ENCODE measurements at places on chromosomes 1 and 21.

DNA sequence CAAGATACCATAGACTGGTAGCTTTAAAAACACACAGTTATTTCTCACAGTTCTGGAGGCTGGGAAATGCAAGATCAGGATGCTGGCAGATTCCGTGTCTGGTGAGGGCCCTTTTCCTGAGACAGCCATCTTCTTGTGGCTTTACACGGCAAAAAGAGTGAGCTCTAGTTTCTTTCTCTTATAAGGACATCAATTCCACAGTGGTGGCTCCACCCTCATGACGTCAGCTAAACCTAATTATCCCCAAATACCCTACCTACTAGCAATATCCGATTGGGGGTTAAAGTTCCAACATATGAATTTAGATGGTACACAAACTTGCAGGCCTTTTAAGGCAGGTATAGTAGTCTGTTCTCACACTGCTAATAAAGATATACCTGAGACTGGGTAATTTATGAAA, 77.7 kb downstream of the PRRX1 start:
- DNase-seq = no peak

DNA sequence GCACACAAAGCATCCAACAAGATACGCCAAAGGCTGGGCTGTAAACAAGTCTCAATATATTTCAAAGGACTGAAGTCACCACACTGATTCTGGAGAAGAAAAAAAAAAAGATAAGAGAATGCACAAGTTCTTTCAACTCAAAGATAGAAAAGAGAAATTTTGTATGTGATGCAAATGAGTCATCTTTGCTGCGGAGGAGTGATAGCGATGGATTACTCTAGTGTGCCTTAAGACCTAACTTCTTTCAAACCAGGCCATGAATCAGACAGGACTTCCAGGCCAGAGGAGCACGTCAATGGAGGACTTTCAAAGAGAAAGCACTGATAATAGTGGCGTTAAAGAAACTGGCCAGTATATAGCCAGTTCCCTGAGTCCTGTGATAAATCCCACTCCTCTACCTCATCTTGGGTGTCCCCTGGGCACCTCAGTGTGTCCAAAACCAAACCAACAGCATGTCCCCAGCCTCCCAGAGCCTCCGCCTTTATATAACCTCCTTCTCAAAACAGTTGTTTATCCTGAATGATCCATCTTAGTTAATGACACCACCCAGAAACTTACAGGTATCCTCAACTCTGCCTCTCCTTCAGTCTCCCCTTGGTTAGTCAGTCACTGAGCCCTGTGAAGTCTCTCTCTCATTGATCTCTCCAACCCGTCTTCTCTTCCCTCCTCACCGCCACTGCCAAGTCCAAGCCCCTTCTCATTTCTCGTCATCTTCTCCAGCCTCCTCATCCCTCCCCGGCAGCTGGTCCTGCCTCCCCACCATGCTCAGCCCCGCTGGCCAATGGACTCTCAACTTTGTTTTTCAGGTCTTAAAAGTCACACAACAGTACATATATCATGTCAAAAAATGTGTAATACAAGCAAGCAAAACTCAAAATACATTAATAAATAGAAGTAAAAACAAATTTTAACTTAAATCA, 47.2 kb upstream of the IFFO2 start:
- DNase-seq = no peak

- DNase-seq = no peak
Observed at GRCh38 chr1:11670747-11671146, 6.7 kb downstream of the FBXO6 start.

GRCh38 chr1:216627252-216627651, 96.0 kb downstream of the ESRRG start:
- DNase-seq = no peak

DNA sequence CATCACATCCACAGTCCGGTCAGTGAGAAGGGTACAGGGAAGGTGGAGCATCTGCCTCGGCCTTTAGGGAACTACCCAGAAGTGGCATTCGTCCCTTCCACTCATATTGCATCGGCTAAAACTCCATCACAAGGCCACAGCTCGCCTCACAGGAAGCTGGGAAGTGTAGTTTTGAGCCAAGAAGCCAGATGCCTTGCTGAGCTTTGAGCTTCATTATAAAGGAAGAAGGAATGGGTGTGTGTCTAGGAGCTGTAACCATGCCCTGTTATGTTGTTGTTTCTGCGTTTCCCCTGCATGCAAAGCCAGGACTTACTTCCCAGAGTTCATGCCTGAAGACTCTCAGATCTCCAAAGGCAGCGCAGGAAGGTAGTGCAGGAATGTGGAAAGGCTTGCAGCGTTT, 61.1 kb downstream of the OPTC start:
- DNase-seq = no peak

GRCh38 chr1:10663678-10664035, 132.8 kb downstream of the CASZ1 start:
- DNase-seq = no peak

DNA sequence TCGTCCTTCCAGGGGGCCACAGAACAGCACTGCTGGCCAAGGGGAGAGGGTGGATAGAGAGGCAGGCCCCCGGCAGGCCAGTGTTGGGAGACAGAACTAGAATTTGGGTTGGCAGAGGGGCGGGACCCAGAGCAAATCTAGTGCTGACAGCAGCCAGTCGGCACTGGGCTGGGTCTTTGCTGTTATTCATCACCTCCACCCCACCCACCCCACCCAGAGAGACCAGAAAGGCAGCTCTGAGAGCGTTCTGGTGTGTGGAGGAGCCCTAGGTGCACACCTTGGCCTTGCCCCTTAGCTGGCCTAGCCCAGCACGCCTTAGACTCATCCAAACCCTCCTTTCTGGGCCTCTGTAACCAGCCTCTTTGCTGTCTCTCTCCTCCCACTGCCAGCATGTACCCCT, 6.4 kb upstream of the PKP1 start:
- no peak for DNase-seq

- peak; percentile 34 for DNase-seq
Observed at GRCh38 chr1:24385160-24385940, 28.2 kb downstream of the STPG1 start.

DNA sequence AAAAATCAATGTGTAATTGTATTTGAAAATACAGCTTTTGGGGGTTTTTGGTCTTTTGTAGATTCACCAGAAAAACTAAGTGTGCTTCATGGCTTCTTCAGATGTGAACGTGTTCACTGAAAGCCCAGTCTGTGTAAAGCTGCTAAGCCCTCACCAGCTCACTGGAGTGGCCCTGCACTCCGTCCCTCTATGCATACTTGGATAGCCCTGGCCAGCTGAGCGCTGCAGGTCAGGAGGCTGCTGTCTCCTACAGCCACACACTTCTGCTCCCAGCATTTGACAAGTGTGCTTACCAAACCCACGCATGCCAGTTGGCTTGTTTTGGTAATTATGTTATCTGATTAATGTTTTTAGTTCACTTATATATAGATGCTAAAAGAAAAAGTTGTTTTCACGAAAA, 163.5 kb downstream of the TLR5 start:
- no peak for DNase-seq

GRCh38 chr1:38003261-38004250, 1.8 kb downstream of the FHL3 start:
- DNase-seq = no peak

DNA sequence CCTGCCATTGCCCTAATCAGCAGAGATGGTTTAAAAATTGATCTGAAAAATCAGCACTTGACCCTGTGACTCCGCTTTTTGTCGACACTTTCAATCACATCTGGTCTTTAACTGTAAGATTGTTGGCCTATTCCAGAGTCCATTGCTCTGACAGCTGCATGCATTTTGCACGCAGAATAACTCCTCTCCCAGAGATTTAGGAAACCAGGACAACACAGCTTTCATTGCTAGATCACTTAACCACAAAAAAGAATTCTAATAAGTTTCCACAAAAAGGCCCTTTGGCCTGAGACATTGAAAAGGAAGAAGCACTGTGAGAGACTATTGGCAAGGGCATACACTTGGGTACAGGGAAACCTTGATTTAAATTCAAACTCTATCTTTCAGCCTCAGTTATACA, 373.1 kb downstream of the TGFB2 start:
- no peak for DNase-seq

DNA sequence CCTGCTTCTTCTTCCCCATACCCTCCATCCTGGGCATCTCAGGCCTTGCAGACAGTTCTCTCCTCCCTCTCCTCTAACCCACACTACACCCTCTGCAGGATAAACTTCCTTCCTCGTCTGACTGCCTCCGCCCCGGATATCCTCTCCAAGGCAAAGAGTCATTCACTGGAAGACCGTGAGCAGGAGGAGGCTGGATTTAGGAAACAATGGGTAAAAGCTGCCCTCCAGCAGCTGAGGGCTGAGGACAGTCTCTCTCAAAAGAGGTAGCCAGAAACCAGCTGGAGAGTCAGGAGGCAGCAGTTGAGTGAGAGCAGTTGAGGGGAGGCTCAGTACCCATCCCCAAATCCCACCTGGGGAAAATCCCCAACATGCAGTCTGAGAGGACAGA, 1.4 kb downstream of the CSRP1 start:
- no peak for DNase-seq

GRCh38 chr1:96374076-96374762, 347.4 kb upstream of the PTBP2 start:
- no peak for DNase-seq

- no peak for DNase-seq
Observed at GRCh38 chr1:229247871-229248270, 23.0 kb upstream of the RAB4A start.

DNA sequence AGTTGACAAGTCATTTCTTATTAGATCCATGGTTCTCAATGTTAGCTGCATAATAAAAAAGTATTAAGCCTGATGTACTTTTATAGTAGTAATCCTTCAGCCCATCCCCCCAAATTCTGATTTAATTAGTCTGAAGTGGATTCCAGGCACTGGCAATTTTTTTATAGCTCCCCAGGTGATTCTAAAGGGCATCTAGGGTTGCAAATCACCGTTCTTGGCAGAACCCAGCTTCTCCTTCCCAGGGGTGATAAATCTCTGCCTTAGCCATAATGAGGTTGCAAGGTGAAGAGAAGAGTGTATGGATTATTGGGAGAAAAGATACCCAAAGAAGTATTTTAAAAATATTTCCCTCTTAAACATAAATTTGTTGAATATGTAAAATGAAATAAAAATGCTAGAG, 43.0 kb upstream of the RXRG start:
- DNase-seq = no peak

DNA sequence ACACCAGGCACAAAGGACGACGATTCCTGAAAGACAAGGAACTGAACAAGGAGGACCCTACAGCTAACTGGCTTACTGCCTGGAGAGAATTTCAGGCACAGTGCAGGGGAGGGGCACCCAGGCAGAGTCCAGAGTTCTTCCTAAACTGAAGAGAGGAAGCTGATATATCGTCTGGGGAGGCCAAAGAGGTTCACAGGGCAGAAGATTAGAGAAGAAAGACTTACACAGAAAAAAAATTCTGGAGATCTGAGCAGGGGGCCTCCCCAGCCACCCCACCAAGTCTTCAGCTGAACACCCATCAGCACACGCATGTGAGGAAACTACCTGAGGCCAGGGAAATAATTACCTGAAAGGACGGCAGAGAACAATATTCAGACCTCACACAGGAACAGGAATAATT, 24.6 kb downstream of the SORT1 start:
- DNase-seq = no peak

DNA sequence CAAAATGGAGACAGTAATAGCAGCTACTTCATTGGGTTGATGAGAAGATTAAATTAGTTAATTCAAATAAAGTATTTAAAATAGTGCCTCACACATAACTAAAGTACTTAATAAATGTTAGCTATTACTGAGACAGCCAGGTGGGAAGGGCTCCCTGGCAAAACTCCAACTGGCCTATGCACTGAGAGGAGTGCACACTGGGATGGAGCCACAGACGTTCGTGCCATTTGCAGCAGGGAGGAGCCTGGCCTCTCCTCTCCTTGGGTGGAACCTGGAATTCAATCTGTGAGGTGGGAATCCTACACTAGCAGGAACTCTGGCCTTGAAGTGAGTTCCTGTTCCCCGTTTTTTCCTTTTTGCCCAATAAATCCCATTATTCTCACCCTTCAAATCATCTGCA, 28.1 kb downstream of the SLC5A9 start:
- no peak for DNase-seq

DNA sequence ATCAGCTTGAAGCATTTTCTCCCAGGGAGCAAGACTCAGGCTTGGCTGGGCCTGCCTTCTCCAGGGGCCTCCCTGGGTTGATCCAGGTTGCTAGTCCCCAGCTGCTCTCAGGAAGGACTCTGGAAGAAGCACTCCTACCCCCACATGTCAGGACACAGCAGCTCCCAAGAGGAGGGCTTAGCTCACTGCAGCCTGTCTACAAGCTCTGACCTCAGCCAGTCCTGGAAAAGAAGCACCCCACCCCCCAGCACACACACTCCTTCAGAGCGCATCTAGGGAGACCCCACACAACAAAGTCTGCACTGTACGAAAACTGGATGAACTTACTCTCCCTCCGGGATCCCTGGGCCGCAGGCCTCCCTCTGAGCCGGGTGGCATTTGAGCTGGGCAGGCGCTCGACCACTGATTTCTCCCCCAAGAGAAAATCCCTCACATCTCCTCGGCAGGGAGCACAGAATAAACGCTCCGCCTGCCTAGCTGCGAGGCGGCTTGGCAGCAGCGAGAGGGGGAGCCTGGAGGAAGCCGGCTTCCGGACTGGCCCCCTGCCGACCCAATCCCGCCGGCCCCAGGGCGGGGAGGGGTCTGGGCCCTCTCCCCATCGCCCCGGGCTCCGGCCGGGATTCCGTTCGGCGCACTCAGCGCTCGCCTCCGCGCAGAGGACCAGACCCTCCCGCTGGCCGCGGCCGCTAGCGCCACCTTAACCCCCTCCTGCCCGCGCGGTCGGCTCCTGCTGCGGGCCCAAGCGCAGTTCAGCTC, at the start of gene KCNA2:
KCNA2 (minus strand) TSS at position 458 of the 756 bp plus-strand sequence. CDS start 1,576 bp downstream, outside the sequence.
- DNase-seq = peak; percentile 13

GRCh38 chr1:196305216-196305615, 303.0 kb downstream of the KCNT2 start:
- DNase-seq = no peak

DNA sequence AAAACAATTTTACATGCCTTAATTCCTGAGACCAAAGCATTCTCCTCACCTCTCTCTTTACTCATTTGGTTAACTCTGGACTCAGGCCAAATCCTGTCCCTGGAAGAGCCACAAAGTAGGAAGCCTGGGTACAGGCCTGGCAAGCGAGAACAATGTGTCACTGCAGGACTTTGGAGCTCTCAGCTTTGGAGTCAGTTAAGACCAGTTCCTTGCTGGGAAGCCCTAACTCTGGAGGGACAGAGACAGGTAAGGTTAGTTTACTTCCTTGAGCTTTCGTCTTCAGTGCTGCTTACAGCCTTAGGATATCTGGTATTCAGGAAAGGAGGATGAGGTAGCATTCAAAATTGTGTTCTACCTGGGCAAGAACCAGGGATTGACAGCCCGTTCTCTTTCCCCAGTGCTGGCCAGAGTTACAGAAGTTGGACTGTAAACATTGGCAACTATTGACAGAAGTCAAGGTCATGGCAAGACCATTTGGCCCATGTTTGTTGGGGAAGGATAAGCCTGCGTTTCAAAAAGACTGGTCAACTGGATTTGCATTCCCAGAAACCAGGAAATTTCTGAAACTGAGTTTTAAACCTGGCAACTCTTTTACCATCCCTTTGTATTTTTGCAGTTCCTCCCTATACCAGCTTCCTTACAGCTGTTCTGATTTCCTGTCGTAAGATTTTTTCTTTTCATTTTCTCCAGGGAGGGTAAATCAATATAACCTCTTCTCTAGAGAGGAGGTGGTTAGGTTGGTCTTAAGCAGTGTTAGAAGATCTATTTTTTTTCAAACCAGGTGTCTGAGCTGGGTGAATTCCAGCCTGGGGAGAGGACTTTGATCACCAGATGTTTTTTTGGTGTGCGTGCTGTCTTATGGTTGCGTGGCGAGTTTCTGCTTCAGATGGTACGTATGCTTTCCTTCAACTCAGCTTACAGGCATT, at the start of gene C4BPB:
C4BPB (plus strand) TSS at position 160 of the 926 bp plus-strand sequence; CDS start at position 832, 672 bp downstream.
- DNase-seq = no peak

- DNase-seq = no peak
Observed at GRCh38 chr1:94384485-94385265, 33.5 kb upstream of the ABCD3 start.

GRCh38 chr1:198113342-198113750, 43.5 kb upstream of the NEK7 start:
- no peak for DNase-seq

All from stimulated activated CD4-positive, alpha-beta T cell treated with anti-CD3 and anti-CD28 coated beads, Interleukin-4, amount 100 ng/mL, for 1 hour (primary cell).